ENCODE measurements at places on chromosomes 2 and 18. TPM values are rescaled to one million over a fixed set of nuclear protein-coding genes. Genes with fewer than 3 reads are reported as not detected.

The HOXD8 gene
- polyA plus RNA-seq = not detected

The KCNE4 gene
- polyA plus RNA-seq = not detected

The MERTK gene
- 0.25 TPM for polyA plus RNA-seq

The BCL2L11 gene
- 15.8 TPM for polyA plus RNA-seq

DNA sequence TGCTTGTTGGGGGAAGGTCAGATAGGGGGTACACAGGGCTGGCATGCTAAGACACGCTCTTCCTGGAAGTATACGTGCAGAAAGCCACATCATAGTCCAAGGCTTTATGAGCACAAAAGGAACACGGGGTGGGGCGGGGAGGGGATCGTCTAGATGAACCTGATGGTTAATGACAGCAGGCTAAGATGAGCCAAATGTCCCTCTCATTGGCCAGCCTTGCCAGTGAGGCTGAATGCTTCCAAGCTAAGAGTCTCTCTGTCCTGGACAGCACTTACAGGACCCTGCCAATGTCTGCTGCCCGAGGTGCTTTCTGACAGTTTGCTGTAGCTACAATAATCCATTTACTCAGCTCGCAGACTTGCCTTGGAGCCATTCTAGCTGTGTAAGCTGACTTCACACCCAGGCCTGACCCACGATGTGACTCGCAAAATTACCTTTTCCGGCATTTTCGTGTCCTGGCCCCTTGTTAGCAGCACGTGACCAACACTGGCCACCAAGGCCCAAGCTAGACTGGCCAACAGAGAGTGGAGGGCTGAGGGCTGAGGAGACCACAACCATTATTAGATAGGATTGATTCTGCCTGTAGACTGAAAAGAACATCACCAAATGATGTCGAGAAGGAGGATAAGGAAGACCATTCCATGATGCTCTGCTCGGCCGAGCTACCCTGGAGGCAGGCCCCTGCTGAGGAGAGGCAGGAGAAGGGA lies 84.2 kb downstream of the MALT1 start:
- H3K4me3 ChIP-seq = no peak overlapping the region
- no peaks in the 10 kb centered on the region for H3K27me3 ChIP-seq
- no peak overlapping the region for H3K27ac ChIP-seq
- no peaks in the 10 kb centered on the region for H3K36me3 ChIP-seq

DNA sequence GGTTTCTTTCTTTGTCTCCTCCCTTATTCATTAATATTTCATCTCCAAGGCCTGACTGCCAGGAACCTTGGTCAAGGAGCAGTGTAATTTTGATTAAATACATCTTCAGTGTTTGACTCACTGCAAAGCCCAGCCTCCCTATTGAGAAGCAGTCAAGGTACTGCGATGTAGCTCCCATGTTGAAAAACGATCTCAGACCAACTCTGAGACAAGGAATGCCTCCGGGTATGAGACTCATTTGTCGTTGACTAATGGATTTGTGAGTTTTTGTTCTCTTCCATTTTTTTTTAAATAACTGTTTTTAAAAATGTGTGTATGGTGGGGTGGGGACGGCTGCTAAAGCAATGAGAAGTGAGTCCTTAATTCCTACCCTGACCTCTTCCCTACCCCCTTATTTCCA lies 361.6 kb downstream of the SOX11 start:
- DNase-seq = no peak
- no peaks in the 10 kb centered on the region for H3K27me3 ChIP-seq

DNA sequence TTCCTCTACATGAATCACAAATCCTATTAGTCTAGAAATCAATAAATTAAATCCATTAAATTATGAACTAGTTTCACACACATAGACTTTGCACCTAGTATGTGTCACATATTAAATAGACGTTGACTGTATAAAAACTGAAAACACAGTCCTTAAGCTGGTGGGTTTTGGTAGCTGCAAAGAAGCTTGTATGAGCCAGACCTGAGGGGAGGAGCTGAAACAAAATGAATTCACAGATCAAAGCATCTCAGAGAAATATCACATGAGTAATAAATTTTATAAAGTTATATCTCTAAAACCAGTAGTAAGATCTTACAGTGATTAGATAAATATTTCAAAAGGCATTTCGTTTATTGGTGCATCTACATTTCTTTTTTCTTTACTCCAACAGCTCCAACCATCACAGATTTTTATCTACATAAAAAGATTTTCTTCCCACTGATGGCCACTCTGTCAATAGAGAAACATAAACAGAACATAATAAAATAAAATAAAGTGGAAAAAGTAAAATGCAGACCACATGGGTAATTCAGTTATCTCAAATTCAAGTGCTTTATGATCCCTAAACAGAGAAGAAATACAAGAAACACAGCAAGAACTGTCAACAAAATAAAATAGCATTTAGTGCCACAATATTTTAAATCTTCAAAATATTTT lies 420.0 kb upstream of the CYRIA start:
- no peaks in the 10 kb centered on the region for H3K36me3 ChIP-seq
- no peak overlapping the region for H3K4me3 ChIP-seq
- H3K27me3 ChIP-seq = no peaks in the 10 kb centered on the region
- no peak for DNase-seq
- no peak overlapping the region for H3K27ac ChIP-seq

- peak; percentile 46 for DNase-seq
- H3K4me1 ChIP-seq = peaks cover 64% of the 10 kb centered on the region
- H3K27me3 ChIP-seq = no peaks in the 10 kb centered on the region
- H3K27ac ChIP-seq = peak overlapping the region; percentile 33
Measured at GRCh38 chr2:157447741-157448140, 3.9 kb upstream of the CYTIP start.

All from CD4-positive, alpha-beta memory T cell (primary cell).